ENCODE measurements at places on chromosomes 3 and 15. TPM values are rescaled to one million over a fixed set of nuclear protein-coding genes. Genes with fewer than 3 reads are reported as not detected.

EXD1 gene
- not detected for total RNA-seq

RHOV gene
- 11.8 TPM for total RNA-seq

DNA sequence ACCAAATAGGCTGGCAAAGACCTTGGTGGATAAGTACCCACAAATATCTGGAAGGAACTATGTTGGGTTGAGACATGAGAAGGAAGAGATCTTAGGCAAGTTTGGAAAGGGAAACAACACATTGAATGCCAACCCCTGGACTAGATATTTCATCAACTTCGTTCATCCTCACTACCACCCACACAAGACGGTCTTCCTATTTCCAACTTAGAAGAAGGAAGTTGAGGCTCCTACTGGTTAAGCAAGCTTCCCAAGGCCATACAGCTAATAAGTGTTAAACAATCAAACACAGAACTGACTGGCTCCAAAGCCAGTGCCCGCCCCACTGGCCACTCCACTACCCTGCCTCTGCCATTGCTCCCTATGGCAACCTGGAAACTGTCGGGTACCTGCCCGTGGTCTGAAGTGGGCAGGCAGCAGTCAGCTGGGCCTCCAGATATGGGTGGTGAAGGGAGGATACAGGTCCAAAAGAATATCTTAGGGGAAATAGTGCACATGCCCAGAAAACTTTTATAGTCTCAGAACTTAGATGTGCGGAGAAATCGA lies 94.9 kb downstream of the LIPC start:
- no peak for DNase-seq

- DNase-seq, result no peak
Measured at GRCh38 chr3:100880845-100881244, 112.4 kb downstream of the ABI3BP start.

DNA sequence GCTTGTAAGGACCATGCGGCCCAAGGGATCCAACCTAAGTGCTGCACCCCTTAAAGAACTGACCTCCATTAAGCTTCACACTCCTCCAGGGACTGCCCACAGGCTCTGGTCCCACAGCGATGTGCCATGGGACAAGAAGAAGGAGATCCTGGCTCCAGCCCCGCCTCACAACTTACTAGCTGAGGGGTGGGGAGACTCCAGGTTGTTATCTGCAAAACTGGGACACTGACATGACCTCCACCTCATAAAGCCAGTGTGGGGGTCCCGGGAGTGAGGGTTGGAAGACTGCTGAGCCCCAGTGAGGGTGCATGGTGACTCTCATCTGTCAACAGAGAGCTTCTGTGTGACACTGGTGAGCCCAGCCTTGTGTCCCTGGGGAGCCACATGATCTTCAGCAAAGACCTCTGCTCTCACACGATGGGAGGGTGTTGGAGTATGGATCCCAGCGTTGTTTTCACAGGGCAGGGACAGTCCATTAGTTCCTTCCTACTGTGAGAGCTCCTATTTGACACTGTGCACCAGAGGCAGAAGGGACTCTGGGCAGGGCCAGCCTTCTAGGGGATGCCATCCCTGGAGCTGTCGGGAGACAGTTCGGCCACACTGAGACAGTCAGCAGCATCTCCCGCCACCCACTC lies 26.7 kb downstream of the EAF1 start:
- no peak for DNase-seq

- no peak for DNase-seq
Measured at GRCh38 chr3:30708472-30708871, 102.1 kb downstream of the TGFBR2 start.

Measured in tongue (tissue), 3 donors.